ENCODE measurements at places on chromosomes 2 and 18. TPM values are rescaled to one million over a fixed set of nuclear protein-coding genes. Genes with fewer than 3 reads are reported as not detected.

- H3K4me1 ChIP-seq: peaks cover 10% of the 10 kb centered on the region
- H3K4me3 ChIP-seq: no peak overlapping the region
- DNase-seq: peak; percentile 29
- H3K27ac ChIP-seq: no peak overlapping the region
- H3K36me3 ChIP-seq: no peaks in the 10 kb centered on the region
Measured at GRCh38 chr2:15588329-15588919, 3.2 kb upstream of the DDX1 start.

DNA sequence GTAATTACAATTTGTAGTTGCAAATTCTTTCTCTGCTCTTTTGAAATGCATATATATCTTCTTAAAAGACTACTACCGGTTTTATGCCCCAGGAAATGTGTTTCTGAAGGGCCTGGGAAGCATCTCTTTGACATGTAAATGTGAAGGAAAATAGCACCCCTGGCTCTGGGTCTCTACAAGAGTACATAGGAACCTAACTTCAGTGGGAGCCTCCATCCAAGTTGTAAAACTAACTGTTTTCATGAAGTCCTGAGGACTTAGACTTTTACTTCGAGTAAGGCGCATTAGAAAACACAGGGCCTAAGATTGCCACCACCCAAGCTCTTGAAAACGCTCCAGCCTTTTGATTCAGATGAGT is 99.4 kb downstream of the CBLN2 start:
- no peak overlapping the region for H3K27ac ChIP-seq
- DNase-seq: no peak
- no peaks in the 10 kb centered on the region for H3K4me1 ChIP-seq
- no peak overlapping the region for H3K4me3 ChIP-seq

GRCh38 chr2:55862246-55862645 is 61.3 kb downstream of the EFEMP1 start:
- no peak overlapping the region for H3K4me3 ChIP-seq
- H3K36me3 ChIP-seq: no peaks in the 10 kb centered on the region
- H3K27me3 ChIP-seq: no peaks in the 10 kb centered on the region
- H3K27ac ChIP-seq: no peak overlapping the region
- DNase-seq: no peak

DNA sequence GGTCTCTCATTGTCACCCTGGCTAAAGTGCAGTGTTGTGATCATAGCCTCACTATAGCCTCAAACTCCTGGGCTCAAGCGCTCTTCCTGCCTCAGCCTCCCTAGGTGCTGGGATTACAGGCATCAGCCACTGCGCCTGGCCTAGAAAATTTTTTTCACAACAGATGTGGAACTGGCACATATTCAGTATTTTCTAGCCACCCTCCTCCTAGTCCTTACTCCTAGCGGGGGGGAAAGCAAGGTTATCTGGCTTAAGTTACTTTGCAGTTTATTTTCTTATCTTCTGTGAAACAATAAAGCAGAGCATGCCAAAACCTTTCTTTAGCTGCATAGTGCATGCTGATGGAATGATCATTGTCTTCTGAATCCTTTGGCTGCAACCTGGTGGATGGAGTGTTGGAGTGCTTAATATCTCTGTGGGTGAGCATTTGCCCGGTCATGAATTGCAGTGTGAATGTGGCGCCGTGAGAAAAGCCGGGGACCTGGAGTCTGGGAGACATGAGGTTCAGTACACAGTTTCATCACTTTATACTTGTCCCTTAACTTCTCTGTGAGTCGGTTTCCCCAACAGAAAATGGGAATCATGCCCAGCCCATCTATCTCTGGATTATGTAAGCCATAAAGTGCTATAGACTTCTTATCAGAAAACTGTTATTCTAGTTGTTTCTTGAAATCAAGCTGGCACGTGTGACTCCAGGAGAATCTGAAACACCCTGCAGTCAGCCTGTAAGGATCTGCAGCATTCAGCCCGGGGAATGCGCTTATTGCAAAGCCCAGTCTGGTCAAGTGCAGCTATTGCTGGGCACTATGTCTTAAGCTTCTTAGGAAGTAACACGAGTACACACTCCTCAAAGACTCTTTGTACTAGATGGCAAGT is 38.2 kb upstream of the MAP3K20 start:
- H3K27me3 ChIP-seq: no peaks in the 10 kb centered on the region
- H3K36me3 ChIP-seq: no peaks in the 10 kb centered on the region
- H3K4me1 ChIP-seq: peaks cover 11% of the 10 kb centered on the region
- DNase-seq: no peak
- H3K4me3 ChIP-seq: no peak overlapping the region

GRCh38 chr2:113124984-113125855 is 2.2 kb upstream of the IL1RN start:
- no peak overlapping the region for H3K27ac ChIP-seq
- H3K4me3 ChIP-seq: no peak overlapping the region
- no peaks in the 10 kb centered on the region for H3K36me3 ChIP-seq

- no peak overlapping the region for H3K27ac ChIP-seq
- H3K4me3 ChIP-seq: no peak overlapping the region
- H3K36me3 ChIP-seq: no peaks in the 10 kb centered on the region
Measured at GRCh38 chr2:111072220-111072871, 48.4 kb upstream of the BCL2L11 start.

GRCh38 chr2:29923110-29923721 is 1.8 kb upstream of the ALK start:
- H3K27ac ChIP-seq: no peak overlapping the region
- peaks cover 24% of the 10 kb centered on the region for H3K27me3 ChIP-seq

DNA sequence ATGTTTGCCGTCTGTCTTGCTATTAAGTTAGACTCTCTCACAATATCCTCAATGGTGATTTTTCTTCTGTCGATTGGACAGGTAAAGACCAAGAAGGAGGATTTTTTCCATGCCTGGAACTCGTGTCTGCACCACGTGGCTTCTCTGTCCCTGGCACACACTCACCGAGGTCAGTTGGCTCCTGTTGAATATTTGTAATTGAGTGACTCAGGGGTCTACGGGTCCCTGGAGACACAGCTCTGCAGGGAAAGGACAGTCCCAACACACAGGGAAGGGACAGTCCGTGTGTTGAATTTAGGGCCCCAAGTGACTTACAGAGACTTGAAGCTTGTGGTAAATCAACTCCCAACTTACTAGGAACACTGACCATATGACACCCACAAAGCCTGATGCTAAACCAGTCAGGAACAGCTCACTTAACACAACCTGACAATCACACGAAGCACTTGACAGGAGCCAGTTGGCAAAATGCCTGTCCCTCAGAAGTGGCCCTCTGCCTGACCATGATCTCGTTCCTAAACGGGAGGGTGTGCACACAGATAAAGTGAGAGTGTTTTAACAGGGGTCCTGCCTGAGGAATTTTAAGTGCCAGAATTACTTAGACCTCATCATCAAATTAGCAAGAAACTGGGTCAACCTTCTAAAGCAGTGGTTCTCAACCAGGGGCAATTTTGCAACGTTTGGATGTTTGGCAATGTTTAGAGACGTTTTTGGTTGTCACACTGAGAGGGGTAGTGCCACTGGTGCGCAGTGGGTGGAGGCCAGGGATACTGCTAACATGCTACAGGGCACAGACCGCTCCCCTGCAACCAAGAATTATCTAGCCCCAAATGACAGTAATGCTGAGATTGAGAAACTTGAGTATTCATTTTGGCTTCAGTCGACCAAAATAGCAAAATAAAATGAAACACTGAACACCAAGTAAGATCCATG is 88.9 kb upstream of the BCL2L11 start:
- peak; percentile 40 for DNase-seq
- H3K27ac ChIP-seq: no peak overlapping the region
- no peaks in the 10 kb centered on the region for H3K27me3 ChIP-seq
- H3K4me1 ChIP-seq: no peaks in the 10 kb centered on the region
- H3K36me3 ChIP-seq: no peaks in the 10 kb centered on the region
- H3K4me3 ChIP-seq: no peak overlapping the region

- no peak for DNase-seq
- H3K36me3 ChIP-seq: no peaks in the 10 kb centered on the region
- no peak overlapping the region for H3K4me3 ChIP-seq
- no peak overlapping the region for H3K27ac ChIP-seq
- no peaks in the 10 kb centered on the region for H3K4me1 ChIP-seq
Measured at GRCh38 chr2:194587739-194588270, 1069.2 kb upstream of the SLC39A10 start.

- peaks cover 7% of the 10 kb centered on the region for H3K36me3 ChIP-seq
- peaks cover 5% of the 10 kb centered on the region for H3K4me1 ChIP-seq
- DNase-seq: no peak
- peak overlapping the region; percentile 95 for H3K27ac ChIP-seq
Measured at GRCh38 chr2:113755835-113756354, 547 bp downstream of the SLC35F5 start.

- H3K4me3 ChIP-seq: no peak overlapping the region
- no peaks in the 10 kb centered on the region for H3K27me3 ChIP-seq
- no peak for DNase-seq
- no peak overlapping the region for H3K27ac ChIP-seq
- no peaks in the 10 kb centered on the region for H3K36me3 ChIP-seq
Measured at GRCh38 chr2:164570475-164570874, 50.8 kb downstream of the GRB14 start.

DNA sequence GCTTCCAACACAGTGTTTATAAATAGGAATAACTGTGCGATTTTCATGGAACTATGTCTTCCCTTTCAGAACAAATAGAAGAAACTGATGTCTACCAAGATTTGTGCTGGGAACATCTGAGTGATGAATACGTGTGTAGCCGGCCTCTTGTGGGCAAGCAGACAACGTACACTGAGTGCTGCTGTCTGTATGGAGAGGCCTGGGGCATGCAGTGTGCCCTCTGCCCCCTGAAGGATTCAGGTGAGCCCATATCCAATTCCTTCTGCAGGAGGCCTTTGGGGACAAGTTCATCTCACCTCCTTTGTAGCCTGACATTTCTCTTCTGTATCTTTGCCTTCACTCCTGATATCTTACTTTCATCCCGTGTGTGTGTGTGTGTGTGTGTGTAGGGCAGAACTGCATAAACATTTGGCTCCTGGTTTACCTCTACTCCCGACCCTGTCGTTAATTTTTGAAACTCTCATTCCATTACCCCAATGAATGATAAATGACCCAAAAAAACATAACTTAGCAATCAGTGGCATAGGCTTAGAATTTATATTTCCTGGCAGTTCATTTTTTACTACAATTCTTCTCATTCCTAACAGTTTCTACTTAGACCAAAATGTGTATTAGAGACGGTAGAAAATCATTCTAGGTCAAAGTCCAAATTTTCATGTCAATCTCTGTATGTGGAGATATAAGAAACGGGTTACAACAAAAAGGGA is 111.0 kb upstream of the RASGRP3 start:
- H3K4me3 ChIP-seq: no peak overlapping the region
- no peaks in the 10 kb centered on the region for H3K4me1 ChIP-seq
- no peaks in the 10 kb centered on the region for H3K27me3 ChIP-seq
- no peak overlapping the region for H3K27ac ChIP-seq

GRCh38 chr2:60972889-60973656 is 44.4 kb upstream of the PEX13 start:
- no peaks in the 10 kb centered on the region for H3K36me3 ChIP-seq
- H3K4me3 ChIP-seq: no peak overlapping the region
- H3K4me1 ChIP-seq: no peaks in the 10 kb centered on the region
- no peaks in the 10 kb centered on the region for H3K27me3 ChIP-seq

RGPD3 gene
- 0.14 TPM for polyA plus RNA-seq

ABCG5 gene
- polyA plus RNA-seq: not detected

TLX2 gene
- polyA plus RNA-seq: not detected

PRSS56 gene
- 0.11 TPM for polyA plus RNA-seq

ITGA6 gene
- polyA plus RNA-seq: 37.2 TPM

PIEZO2 gene
- polyA plus RNA-seq: 0.04 TPM

AQP12B gene
- polyA plus RNA-seq: not detected

Measured in heart left ventricle (tissue), 16 donors.